Activated CD8-positive, alpha-beta T cell treated with anti-CD3 and anti-CD28 coated beads, Interleukin-2, amount 10 ng/mL, durations not matched to agents 7 days and 5 days (primary cell): ENCODE measurements at places on chromosomes 11 and 22. TPM values are rescaled to one million over a fixed set of nuclear protein-coding genes. Genes with fewer than 3 reads are reported as not detected.

OR5AS1 gene
- total RNA-seq, result not detected

GRCh38 chr11:20315800-20316199, 47.7 kb upstream of the HTATIP2 start:
- no peak for DNase-seq

GRCh38 chr11:116073854-116074837, 569.9 kb upstream of the CADM1 start:
- DNase-seq, result no peak

GRCh38 chr11:134501406-134502152, 89.5 kb upstream of the B3GAT1 start:
- DNase-seq, result no peak

DNA sequence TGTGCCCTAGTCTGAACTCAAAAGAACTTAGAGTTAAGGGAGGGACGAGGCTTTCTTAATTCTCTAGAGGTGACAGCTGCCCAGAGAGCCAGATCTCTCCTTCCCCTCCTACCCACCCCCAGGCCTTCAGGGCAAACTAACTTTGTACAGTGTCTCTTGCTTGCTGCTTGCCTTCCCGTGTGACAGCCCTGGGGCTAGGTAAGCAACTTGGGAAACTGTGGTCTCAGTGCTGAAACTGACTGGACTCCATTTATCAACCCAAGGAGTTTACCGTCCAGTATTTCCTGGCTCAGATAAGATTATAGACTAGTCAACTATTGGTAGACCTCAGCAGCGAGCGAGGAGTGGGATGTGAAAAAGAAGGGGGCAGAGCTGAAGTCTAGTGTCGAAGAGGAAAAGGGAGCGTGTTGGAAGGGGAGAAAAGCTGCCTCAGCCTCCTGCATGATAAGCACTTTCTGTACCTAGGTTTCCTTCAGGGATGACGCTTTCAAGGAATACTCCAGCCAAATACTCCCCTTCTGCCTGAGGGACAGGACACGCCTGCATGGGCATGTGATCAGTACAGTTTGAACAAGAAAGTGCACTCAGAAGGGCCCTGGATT, 43.3 kb upstream of the WEE1 start:
- no peak for DNase-seq

NLRP14 gene
- total RNA-seq, result 0.13 TPM

DNA sequence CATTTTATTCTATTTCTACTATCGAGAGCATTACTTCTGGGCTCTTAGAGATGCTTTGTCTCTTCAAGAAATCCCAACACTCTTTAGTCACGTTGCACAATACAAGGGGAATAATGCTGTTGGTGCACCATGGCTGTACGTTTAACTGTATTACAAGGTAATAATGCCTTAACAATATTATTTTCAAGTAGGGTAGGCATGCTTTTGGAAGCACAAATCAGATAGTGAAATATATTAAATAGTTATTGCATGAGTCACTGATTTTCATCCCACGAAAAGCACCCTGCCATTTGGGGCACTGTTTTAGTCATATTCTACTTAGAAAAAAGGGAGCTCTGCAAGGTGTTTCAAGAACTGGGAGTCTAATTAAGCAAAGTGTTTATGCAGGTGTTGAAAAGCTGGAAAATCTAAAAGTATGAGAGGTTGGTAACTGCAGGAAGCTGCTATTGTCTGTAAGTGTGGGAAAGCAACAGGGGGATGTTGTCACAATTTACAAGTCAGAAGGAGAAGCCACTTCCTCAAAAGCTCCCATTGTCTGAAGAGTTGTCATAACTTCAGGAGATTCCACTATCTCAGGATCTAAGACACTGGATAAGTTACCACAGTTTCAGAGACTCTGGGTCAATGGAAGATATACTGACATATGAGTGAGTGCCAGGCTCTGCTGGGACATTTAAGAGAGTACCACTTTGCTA, 218.2 kb downstream of the JRKL start:
- DNase-seq, result no peak

GLYAT gene
- total RNA-seq, result not detected

- no peak for DNase-seq
Observed at GRCh38 chr11:5712507-5712906, 22.9 kb downstream of the TRIM22 start.

MS4A2 gene
- not detected for total RNA-seq

ARHGAP20 gene
- total RNA-seq, result not detected

- peak; percentile 81 for DNase-seq
Observed at GRCh38 chr11:267491-267994, 10.7 kb upstream of the NLRP6 start.

GRCh38 chr11:46391186-46391577, 394 bp downstream of the CHRM4 start:
- no peak for DNase-seq

DNA sequence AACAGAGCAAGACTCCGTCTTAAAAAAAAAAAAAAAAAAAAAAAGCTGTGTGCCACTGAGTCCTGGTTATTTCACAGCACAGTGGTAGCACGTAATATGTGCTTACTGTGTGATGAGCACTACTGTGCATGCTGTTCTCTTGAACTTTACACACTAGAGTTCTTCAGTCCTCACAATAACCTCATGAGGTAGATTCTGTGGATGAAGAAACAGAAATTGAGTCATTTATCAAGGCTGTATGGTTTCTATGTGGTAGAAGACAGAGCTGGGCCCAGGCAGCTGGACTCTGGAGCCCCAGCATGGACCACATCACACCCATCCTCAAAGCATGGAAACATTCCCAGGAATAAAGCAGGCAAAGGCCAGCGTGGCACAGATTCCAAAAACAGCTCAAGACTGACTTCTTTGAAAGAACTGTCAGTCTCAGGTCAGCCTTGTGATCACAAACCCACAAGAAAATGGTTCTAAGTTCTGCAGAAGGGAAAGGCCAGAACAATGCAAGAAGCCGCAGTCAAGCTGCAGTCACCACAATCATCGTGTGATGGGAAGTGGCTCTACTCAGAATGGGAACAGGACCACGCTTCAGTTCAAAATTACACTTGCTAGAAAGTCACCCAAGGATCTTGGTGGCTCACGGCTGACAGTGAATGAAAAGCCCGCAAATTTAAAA, 49.5 kb downstream of the MICAL3 start:
- peak; percentile 33 for DNase-seq

DNA sequence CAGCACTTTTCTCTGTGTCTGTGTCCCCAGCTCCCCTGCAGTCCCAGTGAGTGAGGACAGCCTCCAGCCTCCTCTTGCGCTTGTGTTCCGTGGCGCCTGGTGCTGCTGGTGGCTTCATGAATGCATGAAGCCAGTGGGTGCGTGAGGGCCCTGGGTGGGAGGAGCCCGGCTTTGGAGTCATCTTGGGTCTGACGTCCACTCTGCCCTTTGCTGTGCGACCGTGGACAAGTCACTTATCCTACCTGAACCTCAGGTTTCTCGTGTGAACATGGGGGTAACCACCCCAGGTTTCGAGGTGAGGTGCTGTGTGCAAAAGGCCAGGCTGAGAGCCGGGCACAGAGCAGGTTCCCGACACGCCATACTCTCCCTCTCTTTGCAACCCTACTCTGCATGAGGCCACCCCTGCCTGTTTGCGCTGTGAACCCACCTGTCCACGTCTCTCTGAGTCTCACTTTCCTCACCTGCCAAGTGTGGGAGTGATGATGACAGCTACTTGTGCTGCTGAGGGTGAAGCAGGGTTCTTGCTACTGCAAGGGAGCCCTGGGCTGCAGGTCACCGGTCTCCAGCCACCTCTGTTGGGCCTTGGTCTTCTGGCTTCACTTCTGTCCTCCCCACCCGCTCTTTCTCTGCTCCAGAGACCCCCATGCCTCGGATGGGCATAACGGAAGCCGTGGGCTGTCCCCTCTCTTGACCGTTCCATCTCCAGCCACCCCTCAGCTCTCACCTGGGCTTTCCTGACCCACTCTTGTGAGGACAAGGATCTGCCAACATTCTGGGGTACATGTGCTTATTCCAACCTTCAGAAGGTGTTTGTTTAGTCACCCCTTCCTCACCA, 537.6 kb downstream of the TBC1D22A start:
- DNase-seq, result no peak

GRCh38 chr11:97107604-97108003, 717.8 kb downstream of the JRKL start:
- no peak for DNase-seq

ART5 gene
- total RNA-seq, result not detected
